Right forelimb (tissue), 1 donor: ENCODE measurements at places on chromosomes 7 and 10.

DNA sequence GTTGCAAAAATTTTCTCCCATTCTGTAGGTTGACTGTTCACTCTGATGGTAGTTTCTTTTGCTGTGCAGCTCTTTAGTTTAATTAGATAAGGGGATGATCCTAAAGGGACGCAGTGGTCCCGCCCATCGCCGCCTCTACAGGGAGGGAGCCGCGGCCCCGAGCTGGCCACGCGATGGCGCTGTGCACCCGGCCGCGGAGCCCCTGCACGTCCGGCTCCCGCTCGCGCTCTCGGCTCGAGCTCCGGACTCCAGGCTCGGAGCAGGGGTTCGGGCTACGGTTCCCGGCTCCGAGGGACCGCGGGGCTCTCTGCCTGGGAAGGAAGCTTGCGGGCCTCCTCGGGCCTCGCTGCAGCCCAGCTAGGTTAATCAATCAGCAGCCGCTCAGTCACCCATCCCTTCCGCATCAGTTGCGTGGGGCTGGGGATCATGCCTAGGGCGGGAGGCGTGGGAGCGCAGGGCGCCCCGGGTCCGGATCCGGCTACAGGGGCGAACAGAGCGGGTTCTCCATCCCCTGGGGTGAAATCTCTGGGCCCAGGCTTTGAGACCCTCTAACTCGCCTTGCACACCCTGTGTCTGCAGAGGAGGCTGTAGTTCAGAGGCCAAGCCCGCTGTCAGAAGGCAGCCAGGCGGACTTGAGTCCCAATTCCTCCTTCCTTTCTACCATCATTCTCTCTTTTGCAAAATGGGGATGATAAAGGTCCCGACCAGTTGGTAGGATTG is 97.9 kb downstream of the WDR11 start:
- DNase-seq: peak; percentile 89

- no peak for DNase-seq
Measured at GRCh38 chr10:114172216-114172615, 1.8 kb downstream of the CCDC186 start.

DNA sequence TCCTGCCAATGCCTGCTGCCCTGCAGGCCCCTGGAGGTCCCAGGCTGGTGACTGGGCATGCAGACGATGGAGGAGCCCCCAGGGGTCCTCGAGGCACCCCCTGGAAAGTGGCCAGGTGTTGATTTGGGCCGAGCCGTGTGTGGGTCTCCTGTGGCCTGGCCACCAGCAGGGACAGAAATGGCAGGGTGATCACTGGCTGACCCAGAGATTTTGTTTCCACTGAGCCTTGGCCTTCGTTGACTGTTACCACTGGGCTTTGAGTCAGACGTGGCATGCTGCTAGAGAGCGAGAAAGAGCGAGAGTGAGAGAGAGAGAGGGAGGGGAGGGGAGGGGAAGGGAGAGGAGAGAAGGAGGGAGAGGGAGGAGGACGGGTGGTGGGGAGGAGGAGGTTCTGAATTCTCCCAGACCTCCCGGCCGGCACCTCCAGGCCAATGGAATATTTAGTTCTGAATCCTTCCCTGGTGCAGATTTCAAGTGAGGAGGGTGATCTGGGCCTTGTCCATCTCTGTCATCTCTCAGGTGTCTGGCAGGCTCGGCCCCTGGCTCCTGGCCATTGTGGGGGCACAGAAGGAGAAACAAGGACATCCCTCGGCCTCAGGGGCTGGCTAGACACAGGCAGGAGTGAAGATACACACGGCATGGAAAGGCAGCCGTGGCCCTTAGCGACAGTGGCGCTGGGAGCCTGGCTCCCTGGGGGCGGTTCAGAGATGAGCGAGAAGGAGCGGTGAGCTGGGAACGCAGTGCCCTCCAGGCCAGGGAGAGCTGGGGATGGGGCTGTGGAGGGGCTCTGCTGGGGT is 58.2 kb downstream of the GLRX3 start:
- DNase-seq: no peak

- no peak for DNase-seq
Measured at GRCh38 chr7:40147371-40148246, 12.8 kb downstream of the SUGCT start.

- DNase-seq: no peak
Measured at GRCh38 chr10:28480628-28480965, 52.3 kb upstream of the WAC start.

DNA sequence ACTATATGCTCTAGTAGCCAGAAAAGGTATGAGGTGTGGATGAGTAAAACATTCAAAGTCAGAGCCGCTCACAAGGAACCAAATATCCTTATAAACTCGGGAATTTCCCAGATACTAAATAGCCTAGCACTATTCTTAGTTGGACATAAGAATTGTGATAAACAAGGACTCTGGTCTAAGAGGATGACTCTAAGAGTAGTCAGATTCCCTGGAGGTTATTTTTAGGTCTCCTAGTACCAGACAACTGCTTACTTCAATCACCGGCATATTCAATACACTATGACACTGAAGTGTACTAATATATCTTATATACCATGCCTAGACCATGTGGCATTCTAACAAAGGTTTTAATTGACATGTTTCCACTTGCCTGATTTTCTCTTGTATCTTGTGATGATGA is 56.5 kb downstream of the LMBR1 start:
- DNase-seq: no peak

DNA sequence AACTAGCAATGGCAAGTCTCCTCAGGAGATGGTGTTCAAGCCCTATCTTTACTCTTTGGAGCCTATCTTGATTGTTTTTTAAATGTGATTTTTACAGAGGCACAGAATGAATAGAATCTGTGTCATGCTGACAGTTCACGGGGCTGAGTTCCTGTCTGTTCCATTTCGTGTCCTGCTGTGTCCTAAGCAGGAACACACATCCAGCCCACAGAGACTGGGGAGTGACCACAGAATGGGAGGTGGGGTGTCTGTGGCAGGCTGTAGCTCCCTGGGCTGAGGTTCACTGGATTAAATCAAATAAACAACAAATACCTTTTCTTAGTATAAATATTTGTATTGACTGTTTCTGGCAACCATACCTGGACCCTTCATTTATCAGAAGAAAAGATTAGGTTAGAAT is 73.4 kb upstream of the CARD11 start:
- no peak for DNase-seq

GRCh38 chr10:43062402-43063160 is 14.3 kb upstream of the RET start:
- DNase-seq: no peak

DNA sequence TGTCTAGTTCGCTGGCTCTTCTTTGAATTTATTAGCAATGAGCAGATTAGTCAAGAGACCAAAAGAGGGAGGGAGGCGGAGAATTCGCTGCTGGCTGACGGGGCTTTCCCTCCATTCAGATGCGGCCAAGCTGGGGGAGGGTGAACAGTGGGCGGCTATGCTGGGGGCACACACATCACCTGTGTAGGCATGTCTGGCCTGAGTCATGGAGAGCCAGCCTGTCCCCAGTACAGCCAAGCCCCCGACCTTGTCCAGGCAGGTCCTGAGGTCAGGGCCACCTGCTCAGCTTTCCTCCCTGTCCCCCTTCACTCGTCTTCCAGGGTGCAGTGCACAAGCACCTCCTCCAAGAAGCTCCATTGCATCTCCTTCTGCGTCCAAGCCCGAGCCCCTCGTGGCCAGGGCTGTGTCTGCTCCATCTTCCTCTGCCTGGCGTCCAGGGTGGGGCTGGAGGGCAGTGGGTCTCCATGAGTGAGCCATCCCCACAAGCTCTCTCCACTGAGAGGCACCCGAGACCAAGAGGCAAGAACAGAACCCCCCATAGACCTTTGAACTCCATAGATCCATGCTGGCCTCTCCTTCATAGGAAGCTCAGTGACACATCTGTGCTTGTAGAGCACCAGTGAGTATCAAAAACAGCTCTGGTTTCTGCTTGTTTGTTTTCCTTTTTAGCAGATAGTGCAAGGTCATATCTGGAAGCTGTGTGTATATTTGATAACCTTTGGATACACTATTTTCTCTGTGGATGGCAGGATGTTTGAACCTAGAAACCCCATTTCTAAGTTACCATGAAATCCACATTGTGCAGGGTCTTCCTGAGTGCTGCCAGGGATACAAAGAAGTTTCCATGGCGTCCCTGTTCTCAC is 1.9 kb upstream of the DEPP1 start:
- DNase-seq: no peak

- DNase-seq: no peak
Measured at GRCh38 chr7:79412438-79412837, 41.0 kb downstream of the MAGI2 start.

DNA sequence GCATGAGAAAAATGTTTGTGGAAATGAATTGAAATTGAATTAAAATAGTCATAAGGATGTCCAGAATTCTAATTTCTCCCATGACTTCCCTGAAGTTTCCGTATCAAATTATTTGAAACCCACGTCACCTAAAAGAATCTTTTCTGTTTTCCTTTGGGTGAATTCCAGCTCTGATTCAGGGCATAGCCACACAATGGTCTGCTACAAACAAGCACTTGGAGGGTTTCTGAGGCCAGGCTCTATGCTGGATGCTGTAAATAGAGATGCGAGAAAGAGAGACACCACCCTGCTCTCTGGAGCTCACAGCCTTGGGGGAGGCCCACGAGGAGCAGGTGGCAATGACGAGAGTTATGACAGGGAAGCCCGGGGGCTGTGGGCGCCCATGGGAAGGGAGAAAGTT is 33.6 kb downstream of the GHRHR start:
- no peak for DNase-seq

GRCh38 chr10:130835068-130835467 is 476.5 kb downstream of the TCERG1L start:
- DNase-seq: no peak

GRCh38 chr10:47255866-47256265 is 44.1 kb upstream of the GDF10 start:
- no peak for DNase-seq

DNA sequence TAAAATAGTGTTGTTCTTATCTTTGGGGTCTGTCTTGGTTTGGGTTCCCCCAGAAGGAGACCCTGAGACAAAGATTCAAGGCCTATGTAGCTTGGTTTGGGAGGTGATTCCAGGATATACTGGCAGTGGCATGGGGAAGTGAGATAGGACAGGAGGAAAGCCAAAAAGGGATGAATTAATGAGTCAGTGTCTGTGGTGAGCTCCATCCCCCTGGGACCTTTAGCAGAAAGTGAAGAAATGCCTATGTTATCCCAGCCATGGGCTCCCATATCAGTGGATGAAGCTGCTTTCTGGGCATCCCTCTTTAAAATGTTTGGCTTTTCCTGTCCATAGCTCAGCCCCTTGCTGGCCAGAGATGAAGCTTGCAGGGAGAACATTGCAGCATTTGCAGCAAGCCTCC is 217.0 kb upstream of the CTBP2 start:
- DNase-seq: no peak

DNA sequence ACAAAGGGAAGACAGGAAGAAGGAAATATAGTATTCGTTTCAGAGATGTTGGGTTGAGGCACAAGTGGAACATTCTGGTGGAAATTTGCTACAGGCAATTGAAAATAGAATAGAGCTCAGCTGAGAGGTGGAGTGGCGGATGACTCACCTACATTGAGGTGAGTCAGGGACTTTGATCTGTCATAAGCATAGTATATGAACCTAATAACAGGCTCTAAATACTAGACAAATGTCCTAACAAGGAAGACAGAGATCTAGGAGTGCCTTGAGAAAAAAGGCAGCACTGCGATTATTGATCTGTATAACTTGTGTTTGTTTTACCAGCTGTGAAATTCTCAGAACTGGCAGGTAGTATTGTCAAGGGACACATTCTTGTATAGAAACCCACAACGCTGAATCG is 907 bp upstream of the IFRD1 start:
- DNase-seq: no peak

- no peak for DNase-seq
Measured at GRCh38 chr7:79454361-79454960, 994 bp upstream of the MAGI2 start.

GRCh38 chr10:13496931-13497330 is 31.9 kb downstream of the BEND7 start:
- DNase-seq: no peak

GRCh38 chr10:85641479-85642009 is 725.1 kb downstream of the GRID1 start:
- DNase-seq: peak; percentile 30

DNA sequence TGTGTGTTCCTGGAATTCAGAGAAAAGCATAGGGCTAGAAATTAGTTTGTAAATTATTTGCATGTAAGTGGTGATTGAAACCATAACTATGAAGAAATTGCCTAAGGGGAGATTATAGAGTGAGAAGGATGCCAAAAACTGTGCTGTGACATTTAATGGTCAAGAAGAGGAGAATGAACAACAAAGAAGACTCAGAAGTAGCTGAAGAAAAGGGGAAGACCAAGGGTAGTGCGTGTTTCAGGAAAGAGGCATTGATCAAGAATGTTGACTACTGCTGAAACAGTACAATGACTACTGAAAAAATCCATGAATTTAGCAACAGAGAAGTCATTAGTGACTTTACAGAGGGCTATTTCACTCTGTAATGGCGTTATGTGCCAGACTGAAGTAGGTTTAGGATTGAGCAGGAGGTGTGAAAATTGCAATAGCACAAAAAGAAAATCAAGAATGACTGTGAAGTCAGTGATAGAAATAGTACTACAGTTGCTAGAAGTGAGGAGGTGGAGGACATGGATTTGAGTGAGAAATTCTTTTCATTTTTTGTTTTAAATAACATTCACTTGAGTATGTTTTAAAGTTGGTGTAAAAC is 28.9 kb upstream of the SAMD9L start:
- no peak for DNase-seq
